ENCODE measurements at places on chromosomes 16 and 17.

DNA sequence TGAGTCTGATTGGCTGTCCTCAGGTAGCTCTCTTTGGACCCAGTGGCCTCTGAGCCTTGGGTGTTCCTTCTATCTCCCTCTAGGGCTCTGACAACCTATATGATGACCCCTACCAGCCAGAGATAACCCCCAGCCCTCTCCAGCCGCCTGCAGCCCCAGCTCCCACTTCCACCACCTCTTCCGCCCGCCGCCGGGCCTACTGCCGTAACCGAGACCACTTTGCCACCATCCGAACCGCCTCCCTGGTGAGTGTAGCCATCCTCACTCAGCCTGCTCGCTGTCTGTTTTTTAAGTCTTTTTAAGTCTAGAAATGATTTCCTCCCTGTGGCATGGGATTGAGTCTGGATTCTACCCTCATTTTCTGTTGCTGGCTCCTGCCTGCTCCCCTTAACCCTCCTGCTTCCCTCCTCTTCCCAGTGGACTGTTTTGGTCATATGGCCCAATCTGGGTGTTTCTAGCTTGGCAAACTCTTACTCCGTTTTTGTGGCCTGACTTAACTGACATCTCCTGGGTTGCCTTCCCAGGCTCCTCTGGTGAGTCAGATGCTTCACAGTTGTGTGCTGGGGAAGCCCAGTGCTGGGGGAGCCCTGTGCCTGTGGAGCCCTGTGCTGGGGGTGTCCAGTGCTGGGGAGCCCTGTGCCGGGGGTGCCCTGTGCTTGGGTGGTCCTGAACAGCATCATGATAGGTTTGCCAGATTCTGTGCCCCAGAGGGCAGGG is 9.9 kb downstream of the TAOK2 start:
- DNase-seq = no peak

- DNase-seq = no peak
These were observed 2.3 kb downstream of the CASKIN2 start for GRCh38 chr17:75512926-75513640.

GRCh38 chr17:859824-860195 is 77.7 kb downstream of the MRM3 start:
- DNase-seq = no peak

GRCh38 chr17:4542726-4543191 is 12.4 kb downstream of the MYBBP1A start:
- no peak for DNase-seq

DNA sequence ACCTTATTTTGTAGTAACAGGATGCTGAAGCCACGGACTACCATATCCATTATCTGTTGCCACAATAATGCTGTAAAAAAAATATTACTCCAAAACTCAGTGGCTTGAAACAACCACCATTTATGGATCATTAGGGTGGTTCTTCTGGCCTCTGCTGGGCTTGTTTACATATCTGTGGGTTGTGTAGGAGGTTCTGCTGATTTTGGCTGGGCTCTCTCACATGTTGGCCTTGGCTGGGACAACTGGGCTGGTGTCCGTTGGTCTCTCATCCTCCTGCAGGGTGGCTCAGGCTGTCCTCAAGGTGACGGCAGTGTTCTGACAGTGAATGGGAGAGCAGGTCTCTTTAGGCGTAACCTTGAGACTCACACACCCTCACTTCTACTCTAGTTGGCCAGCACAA is 76.0 kb downstream of the GPR139 start:
- DNase-seq = no peak

All from NAMALWA (cell line).